OCI-M1 (cell line): ENCODE measurements at places on chromosomes 1 and 21.
A peak's percentile ranks its signal among the peaks of the same experiment; 100 is the strongest.

- peak; percentile 84 for DNase-seq
These were observed 699 bp downstream of the MAP3K6 start for GRCh38 chr1:27366113-27366410.

- DNase-seq, result no peak
These were observed 91.8 kb downstream of the TRIM11 start for GRCh38 chr1:228314658-228315483.

- DNase-seq, result no peak
These were observed 67.1 kb downstream of the MAST2 start for GRCh38 chr1:45870500-45870899.

GRCh38 chr1:2628933-2629626 lies 3.7 kb downstream of the MMEL1 start:
- DNase-seq, result no peak

GRCh38 chr1:234544087-234544579 lies 65.2 kb upstream of the TARBP1 start:
- DNase-seq, result peak; percentile 92

- no peak for DNase-seq
These were observed 243.9 kb upstream of the ZRANB2 start for GRCh38 chr1:71324671-71325267.

- DNase-seq, result no peak
These were observed 40.7 kb downstream of the ARHGEF11 start for GRCh38 chr1:157004806-157005205.

- DNase-seq, result no peak
These were observed 19.4 kb downstream of the MECR start for GRCh38 chr1:29211086-29212030.

DNA sequence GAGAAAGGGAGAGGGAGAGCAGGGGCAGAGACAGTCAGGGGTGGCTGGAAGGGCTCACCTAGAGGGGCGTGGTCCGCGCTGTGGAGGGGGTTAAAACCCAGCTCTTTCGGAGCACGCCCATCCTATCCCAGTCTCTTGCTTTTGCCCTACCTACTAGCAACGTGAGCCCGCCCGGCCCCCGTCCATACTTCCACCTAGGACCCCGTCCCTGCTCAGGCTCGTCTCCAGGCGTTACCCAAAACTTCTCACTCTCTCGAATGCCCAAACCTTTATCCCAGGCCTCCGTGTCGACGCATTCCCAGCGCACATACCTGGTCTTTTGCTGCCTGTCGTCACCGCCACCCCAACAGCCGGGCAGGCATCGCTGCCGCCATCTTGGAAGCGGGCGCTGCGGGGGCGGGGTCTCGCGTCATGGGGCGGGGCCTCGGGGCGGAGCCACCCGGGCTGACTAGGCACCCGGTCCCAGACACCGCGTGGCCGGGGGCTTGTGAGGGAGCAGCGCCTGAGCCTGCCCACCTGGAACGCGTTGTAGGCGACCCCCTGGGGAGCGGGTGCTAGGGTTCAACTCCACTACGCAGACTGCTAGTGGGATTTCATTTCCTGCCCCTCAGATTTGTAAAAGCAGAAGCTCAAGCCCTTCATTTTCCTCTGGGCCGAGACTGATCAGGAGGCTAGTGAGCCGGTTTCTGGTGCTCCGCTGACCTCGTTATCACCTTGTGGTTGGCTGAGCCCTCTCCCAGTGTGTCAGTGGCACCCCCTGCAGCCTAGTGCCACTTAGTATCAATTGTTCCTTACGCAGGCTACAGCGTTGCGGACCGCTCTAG lies at the start of gene B4GALT3:
B4GALT3 (minus strand) TSS at position 396 of the 824 bp plus-strand sequence. CDS start 1,447 bp downstream, outside the sequence.
- DNase-seq, result peak; percentile 98

DNA sequence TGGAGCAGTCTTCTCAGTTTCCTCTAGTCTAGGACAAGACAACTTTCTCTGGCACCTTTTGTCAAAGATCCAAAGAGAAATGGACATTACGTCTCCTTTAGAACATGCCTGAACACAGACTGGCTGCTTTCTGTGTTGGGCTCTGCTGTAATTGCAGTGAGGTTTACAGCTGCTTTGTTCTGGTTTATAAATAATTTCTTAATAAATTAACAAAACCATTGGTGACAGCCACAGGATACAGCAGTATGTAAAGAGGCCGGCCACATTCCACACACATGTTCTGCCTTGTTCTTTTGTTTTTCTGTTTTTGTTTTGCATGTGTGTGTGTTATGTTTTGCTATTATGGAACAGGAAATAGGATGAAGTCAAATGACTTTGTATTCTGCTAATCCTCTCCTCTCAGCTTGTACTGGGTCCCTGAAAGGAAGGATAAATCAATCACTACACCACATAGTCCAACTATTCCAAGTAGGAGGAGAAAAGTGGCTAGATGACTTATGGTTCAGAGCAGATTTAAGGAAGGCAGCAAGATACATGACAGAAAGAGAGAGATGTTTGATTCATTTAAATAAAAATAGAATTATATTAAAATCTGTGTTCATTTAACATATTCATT lies 161.5 kb upstream of the ESRRG start:
- no peak for DNase-seq

DNA sequence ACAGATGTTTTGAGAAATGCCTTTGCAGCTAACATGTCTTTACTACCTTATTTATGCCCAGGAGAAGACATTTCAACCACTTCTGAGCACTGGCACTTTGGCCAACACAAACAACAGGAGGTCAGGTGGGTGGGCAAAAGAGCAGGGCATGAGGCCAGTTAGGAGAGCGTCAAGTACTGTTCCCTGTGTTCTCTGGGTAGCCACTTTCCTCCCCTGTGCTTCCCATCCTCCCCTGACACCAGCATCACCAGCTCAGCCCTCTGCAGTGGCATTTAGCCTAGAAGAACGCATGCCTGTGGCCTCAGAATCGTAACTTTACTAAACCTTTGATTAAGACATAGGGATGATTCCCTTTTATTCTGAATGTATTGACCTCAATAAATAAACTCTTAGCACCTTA lies 18.3 kb downstream of the BTG2 start:
- DNase-seq, result no peak

- no peak for DNase-seq
These were observed 350.0 kb downstream of the SIPA1L2 start for GRCh38 chr1:232279909-232280400.

DNA sequence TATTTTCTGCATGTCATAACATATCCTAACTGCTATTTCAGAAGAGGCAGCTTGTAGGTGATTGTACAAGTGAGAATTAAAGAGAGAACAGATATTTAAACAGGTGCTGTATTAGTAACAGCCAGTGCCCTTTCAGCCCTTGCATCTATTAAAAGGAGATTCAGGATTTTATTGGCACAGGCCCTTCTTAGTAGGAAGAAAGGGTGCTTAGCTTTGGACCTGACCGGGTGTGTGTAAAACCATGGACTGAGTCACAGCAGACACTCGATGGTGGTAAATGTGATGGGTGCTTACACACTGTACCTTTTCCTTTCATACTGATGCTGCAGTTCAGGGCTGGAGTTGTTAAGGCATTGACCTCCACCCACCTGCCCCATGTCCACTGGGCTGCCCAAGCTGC lies 12.7 kb upstream of the CD101 start:
- no peak for DNase-seq

DNA sequence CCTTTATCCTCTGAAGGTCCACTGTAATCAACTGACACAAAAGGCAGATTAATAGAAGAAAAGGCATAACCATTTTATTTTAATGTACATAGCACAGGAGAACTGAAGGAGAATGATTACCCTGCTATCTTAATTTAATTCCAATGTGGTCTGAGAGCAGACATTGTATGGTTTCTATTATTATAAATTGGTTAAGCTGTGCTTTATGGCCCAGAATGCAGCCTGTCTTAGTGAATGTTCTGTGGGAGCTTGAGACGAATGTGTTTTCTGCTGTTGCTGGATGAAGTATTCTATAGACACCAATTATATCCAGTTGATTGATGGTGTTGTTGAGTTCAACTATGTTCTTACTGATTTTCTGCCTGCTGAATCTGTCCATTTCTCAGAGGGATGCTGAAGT lies 25.0 kb upstream of the SLC2A1 start:
- no peak for DNase-seq

DNA sequence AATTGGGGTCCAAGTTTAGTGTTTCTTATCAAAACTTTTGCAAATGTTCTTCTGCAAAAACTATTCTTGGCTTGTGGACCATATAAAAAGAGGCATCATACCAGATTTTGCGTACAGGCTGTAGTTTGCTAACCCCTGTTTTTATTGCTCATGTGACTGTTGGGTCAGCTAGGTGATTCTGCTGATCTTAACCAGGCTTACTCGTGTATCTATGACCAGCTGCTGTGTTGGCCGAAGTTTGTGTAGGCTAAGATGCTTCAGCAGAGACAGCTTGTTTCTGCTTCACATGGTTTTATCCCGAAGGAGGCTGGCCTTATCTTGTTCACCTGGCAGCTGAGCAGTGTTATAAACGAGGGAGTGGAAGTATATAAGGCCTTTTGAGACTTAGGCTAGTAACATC lies 38.2 kb downstream of the POU2F1 start:
- no peak for DNase-seq

GRCh38 chr21:46551636-46552241 lies 53.1 kb downstream of the S100B start:
- no peak for DNase-seq

GRCh38 chr1:110195196-110195595 lies 14.9 kb upstream of the KCNC4 start:
- no peak for DNase-seq

DNA sequence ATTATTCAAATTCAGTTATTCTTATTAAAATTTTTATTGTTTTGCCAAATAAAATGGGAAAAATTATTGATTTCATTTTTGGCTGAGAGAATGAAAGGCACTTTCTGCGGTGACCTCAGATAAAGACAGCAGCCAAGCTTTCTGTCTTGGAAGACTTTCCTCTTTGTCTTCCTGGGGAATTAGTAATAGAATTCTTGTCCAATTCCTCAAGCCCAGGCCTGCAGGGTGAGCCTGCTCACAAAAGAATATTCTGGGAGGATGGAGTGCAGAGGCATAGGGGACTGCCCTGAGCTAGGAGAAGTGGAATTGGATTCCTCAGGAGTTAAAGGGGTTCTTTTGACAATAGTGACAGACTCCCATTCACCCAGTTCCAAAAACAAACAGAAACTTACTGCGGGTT lies 614.5 kb upstream of the ADGRL2 start:
- no peak for DNase-seq

DNA sequence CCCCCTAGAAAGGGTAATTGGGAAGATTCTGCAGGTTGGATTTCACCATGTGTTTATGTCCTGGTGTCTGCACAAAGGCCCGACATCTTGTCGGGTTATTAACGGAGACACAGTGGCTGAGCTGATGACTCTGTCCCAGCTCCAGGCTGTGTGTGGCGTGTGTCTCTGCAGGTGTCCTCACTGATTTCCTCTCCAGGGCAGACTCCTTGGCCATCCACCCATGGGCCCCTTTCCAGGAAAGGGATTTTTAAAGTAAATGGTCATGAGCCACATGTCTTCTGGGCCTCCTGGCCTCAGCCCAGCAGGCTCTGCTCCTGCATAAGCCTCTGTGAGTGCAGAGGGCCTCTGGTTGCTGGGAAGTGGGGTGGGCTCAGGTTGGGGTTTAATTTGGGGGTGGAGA lies 418.7 kb upstream of the VAMP3 start:
- DNase-seq, result no peak

DNA sequence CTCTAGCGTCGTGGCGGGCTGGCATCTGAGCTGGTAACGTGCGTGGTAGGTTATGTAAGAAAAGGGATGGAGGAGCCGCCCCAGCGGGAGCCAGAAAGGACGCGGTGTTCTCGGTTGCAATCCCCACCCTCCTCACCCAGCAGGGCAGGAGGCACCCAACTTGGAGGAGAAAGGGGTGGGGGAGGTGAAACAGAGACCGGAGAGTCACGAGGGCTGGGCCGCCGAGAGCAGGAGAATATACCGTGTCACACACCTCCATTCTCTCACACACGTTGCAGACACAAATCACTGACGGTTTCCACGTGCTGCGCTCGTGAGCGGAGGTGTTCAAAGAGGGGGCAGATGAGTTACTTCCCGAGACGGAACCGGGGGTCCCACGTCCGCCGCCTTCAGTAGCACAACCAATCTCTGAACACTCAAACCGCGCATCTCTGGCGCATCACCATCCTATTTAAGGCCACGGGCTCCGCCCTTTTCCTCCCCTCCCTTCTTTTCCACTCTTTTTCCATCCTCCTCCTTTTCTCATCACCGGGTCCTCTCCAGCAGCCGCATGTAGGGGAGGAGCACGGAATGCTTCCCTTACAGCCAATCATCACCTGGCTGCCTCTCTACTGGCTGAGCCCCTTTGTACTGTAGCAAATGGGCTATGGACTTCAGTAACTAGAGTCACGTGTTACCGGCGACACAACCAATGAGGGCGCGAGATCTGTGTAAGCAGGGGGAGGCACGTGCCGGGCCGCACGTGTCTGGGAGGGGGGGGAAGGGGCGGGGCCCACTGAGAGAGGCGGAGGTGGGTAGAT lies at the start of gene CIART:
CIART (plus strand) TSS at position 797 of the 800 bp plus-strand sequence. CDS start 714 bp downstream, outside the sequence.
- DNase-seq, result peak; percentile 75

- DNase-seq, result no peak
These were observed 23.2 kb downstream of the NUAK2 start for GRCh38 chr1:205298191-205298994.

GRCh38 chr1:88935522-88936222 lies 44.3 kb upstream of the GTF2B start:
- peak; percentile 47 for DNase-seq

GRCh38 chr1:170685166-170685565 lies 21.2 kb downstream of the PRRX1 start:
- DNase-seq, result no peak

GRCh38 chr1:89276690-89277089 lies 4.0 kb upstream of the GBP5 start:
- DNase-seq, result peak; percentile 70

DNA sequence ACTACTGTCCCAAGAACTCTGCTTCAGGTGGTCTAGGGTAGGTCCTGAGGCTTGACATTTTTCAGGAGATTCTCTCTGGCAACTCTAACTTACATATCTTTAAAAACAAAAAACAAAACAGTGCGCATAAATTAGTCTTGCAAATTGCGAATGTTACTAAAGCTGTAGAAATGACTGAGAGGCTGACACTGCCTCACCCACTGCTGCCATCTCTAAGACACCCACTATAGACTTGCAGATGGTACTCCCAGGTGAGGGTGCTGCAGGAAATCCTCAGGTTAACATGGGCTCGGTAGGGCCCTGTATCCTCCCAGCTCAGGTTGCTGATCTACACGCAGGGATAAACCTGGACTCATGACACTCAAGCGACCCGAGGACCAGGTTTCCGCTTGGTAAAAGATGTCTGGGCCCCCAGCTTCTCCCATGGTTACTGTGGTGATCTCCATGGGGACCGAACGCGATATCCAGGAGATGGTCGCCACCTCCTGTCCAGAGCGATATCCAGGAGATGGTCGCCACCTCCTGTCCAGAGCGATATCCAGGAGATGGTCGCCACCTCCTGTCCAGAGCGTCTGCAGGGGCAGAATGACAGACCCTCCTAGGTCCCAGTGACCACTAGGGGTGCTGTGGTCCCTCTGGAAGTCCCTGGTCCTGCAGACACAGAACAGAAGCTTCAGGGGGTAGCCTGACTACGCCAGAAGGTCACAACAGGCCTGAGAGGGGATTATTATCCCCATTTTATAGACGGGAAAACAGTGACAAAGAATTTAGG lies 16.2 kb upstream of the LY9 start:
- peak; percentile 67 for DNase-seq

DNA sequence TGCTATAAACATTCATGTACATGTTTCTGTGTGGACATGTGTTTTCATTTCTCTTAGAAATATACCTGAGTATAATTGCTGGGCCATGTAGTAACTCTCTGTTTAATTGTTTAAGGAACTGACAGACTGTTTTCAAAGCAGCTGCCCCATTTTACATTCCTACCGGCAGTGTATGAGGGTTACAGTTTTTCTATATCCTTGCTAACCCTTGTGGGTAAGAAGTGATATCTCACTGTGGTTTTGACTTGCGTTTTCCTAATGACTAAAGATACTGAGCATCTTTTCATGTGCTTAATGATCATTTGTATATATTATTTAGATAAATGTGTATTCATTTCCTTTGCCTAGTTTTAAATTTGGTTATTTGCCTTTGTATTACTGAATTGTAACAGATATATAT lies 81.7 kb downstream of the DNM3 start:
- DNase-seq, result peak; percentile 37
